ENCODE measurements at places on chromosomes 7 and 10.

DNA sequence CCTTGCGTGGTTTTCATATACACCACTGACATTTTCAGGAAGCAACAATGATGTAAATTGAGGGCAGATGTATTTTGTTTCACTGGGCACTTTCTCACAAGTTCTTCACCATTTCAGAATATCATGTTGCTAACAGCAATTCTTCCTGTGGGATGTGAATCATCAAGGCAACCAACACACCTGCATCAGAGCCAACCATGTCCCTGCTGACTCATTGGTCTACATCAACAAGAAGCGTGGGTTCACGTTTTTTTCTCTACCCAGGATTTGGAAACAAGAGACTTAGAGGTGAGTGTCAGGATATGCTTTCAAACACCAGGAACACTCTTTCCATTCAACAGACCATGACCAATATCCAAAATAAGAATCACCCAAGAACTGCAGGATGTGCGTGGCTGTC lies 203.9 kb downstream of the TEX36 start:
- DNase-seq = no peak

- no peak for DNase-seq
These were observed 258.6 kb downstream of the PAXIP1 start for GRCh38 chr7:154744256-154744860.

GRCh38 chr7:142790056-142790455 lies 19.3 kb downstream of the PRSS2 start:
- no peak for DNase-seq

DNA sequence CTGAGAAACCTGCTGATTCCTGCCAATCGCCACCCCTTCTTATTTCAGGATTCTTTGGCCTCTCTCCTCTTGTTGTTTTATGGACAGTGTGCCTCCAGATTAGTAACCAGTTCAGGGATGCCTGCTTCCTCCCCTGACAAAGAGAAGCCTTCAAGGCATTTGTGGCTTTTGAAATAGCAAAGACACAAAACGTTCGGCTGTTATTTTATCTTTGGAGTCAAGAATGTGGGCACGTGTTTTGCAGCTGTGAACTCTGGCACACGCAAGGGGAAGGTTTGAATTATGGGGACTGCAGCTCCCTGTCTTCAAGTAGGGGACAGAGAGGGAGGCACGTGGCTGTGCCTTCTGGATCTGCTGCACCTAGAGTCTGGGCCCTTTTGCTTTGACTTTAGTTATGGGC lies 157.9 kb upstream of the GRB10 start:
- no peak for DNase-seq

DNA sequence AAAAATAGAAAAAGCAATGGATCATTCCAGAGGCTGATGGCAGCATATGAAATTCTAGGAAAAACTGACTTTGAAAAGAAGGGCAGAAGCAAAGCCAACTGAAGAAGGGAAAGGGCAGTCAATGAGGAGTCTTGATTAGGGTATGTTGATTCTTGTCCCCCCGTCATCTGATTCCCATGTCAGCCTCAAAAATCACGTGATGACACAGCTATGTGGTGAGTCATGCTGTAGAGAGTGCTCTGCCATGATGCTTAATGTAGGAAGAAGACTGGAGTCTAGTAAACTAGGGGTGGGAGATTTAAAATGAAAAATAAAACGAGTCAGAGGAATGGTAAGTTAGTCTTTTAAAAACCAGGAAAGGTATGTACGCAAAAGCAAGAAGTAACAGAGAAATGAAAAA lies 3.9 kb upstream of the POU6F2 start:
- DNase-seq = no peak

DNA sequence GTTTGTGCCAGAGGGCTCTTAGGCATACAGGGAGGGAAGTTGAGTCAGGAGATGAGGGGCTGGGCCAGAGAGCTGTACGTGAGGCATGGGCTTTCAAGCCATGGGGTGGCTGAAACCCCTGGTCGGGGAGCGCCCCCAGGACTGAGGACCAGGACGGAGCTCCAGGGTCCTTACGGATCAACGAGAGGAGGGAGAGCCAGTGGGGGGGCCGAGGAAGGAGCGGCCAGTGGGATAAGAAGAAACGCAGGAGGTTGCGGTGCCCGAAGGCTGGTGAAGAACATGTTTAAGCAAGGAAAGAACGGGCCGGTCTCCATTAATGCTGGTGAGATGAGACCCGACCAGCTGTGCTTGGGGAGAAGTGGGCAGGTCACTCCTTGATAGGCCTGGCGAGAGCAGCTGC lies 43.6 kb upstream of the BHLHA15 start:
- no peak for DNase-seq

- DNase-seq = no peak
These were observed 56.4 kb downstream of the ESYT2 start for GRCh38 chr7:158772916-158773315.

GRCh38 chr7:149817301-149817771 lies 20.8 kb upstream of the ZNF862 start:
- DNase-seq = no peak

- DNase-seq = no peak
These were observed 23.5 kb downstream of the HTR5A start for GRCh38 chr7:155093596-155093995.

- DNase-seq = no peak
These were observed 88.5 kb downstream of the COL13A1 start for GRCh38 chr10:69890065-69890847.

DNA sequence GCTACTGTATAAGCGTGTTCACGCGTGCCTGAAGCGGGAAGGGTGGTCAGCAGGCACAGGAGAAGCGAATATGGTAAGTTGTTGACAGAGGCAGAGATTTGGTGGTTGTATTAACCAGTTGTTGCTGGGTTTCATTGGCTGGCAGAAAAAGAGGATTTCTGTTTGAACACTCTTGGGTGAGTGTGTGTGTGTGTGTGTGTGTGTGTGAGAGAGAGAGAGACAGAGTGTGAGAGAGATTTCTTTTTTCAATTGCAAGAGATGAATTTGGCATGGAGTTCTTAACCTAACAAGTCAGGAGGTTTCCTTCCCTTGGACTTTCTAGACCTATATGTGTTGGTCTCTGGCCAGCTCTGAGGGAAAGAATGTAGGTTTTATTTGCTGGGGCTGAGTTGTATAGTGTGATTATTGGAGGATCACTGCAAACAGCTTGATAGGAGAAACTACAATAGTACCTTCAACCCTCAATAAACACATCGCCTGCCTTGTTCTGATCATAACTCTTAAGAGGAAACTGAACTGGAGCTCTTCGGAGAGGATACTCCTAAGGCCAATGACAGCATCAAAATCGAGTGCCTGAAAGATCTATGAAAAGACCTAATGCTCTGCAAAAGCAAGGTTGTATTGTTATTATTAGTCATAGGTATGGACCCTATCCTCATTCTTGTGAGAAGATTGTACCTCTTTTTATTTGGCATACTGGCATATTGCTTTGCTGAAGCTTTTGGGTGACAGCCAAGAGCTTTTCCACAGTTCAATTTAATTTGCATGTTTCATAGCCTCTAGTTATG lies 1.2 kb downstream of the MCU start:
- DNase-seq = no peak

DNA sequence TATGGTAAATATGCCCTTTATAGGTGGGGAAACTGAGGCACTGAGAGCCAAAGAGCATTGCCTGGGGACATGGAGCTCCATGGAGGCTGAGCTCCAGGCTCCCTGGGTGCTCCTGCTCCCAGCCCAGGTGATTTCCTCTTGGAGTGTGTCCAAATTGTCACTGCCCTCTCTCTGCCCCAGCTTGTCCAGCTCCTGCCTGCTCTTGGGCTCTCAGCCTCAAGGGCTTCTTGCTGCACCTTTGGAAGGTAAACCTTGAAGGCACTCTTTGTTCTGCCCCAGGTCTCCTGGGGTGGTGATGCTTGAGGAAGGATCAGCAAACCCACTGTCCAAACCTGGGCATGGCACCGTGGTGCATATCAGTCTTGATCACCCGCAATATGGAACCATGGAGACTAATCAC lies 166.1 kb downstream of the RPS24 start:
- no peak for DNase-seq

GRCh38 chr7:7323921-7324320 lies 141.6 kb downstream of the C1GALT1 start:
- DNase-seq = no peak

DNA sequence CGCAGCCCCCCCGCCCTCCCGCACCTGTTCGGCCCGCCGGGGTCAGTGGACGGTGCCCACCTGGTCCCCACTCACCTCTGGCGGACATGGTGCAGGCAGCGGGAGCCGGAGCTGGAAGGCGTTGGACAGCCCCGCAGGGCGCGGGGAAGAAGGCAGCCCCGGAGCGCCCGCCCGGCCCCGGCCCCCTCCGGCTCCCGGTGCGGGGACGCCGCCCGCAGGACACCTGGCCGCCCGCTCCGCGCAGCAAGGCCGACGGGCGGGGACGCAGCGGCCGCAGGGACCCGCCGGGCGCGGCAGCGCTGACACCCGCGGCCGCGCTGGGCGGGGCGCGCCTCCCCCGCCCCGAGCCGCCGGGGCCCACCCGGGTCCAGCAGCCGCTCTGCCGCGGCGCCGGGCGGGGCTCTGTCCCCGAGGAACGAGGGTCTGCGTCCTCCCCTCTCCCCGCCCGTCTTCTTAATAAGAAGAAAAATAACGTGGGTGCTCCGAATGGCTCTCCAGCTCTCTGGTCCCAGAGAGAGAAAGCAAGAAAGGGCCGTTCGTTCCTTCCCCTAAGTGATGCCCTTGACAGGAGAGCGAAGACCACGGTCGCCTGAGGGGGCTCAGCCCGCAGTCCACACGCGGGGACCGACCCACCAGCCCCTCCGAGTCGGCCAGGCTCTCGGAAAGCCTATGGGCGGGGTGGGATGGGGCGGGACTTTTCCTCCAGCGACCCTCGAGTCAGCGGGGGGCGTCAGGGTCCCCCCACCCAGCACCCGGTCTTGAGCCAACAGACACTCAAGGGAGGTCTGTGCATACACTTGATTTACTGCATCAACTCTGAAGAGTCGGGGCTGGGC lies 53.4 kb upstream of the FHIP2A start:
- DNase-seq = no peak

DNA sequence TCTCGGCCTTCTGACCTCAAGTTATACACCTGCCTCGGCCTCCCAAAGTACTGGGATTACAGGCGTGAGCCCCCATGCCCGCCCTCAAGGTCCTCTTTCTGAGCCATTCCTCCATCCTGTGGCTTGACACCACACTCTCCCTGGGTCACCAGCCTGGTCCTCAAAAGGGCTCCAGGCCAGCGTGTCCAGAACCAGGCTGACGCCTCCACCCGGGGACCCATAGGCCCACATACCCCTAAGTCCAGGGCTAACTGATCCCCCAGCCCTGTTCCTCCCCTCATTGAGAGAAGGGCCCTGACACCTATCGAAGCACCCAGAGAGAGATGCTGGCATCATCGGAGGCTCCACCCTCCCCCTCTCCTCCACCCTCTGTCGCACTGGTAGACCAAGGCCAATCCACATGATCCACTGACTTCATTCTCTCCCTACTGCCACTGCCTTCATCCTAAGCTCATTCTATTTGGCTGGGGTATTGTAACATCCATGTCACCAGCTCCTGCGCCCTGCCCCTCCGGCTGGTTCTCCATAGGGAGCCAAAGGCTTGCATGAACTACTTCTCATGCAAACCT lies 46.7 kb downstream of the TMEM270 start:
- DNase-seq = no peak

- DNase-seq = no peak
These were observed 38.1 kb downstream of the UBE2H start for GRCh38 chr7:129914536-129915272.

Measured in glomerular endothelial cell (primary cell).